ENCODE measurements at places on chromosomes 3 and 15. TPM values are rescaled to one million over a fixed set of nuclear protein-coding genes. Genes with fewer than 3 reads are reported as not detected.

DNA sequence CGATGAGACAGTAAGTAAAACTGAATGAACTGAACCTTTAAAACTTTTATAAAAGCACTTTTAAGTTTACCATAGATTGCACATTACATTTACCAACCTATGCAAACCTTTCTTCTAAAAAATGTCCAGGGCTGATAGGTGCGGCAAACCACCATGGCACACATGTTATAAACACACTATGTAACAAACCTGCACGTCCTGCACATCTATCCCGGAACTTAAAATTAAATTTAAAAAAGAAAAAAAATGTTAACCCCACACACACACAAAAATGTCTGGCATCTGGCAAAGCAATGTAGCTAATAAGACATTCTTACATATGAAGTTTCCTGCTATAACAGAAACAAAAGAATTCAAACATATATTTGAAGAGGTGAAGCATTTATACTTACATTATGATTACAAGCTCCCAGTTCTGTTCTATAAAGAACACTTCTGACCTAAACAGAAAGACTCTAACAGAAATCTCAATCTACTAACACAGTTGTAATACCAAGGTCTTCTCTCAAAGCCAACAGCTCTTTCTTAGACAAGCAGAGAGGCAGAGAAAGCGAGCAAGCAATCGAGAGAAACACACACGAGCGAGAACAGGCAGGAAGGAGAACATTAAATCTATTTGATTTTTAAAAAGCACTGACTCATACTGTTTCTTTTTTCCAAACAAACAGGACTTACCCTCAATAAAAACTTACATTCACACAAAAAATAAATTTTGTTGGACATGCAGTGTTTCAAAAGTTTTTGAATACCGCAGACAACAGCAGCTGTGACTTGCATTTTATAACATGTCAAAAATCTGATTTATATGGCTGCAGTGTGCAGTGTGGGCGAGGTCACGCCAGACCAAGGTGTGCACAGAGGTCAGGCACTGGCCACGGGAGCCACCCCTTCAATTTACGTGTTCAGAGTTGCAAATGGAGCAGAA, at the start of gene NRG4:
NRG4 (minus strand) TSS at position 798 of the 925 bp plus-strand sequence. CDS start 1,194 bp downstream, outside the sequence.
- H3K4me1 ChIP-seq, result peaks cover 4% of the 10 kb centered on the region
- H3K27ac ChIP-seq, result no peak within 1 kb of the TSS
- H3K36me3 ChIP-seq, result no peaks in the 10 kb centered on the region

MYO5C gene
- 89.2 TPM for total RNA-seq

ELL3 gene
- 14.5 TPM for total RNA-seq

LTF gene
- total RNA-seq, result 2.3 TPM

MUSTN1 gene
- total RNA-seq, result 1.2 TPM

IFT57 gene
- 115 TPM for total RNA-seq

DNA sequence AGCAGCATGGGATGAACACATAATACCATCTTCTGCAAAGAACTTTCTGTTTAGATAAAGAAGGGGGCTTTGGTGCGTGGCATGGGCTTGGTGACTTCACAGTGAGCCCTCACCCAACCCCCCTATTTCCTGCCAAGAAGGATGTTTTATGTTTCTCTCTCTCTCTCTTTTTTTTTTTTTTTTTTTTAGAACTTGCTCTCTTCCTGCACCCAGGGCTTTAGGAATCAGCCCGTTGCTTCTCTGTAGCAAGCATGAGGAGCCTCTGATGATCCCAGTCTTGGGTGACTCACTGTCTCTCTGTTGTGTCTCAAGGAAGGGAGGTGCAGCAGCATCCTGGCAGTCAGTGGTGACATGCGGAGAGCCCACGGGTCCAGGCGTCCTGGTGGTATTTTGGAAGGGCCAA, 49.1 kb downstream of the CCK start:
- no peaks in the 10 kb centered on the region for H3K4me1 ChIP-seq
- no peaks in the 10 kb centered on the region for H3K27me3 ChIP-seq
- no peak for DNase-seq
- no peak overlapping the region for H3K27ac ChIP-seq
- H3K36me3 ChIP-seq, result no peaks in the 10 kb centered on the region
- H3K4me3 ChIP-seq, result no peak overlapping the region

GRCh38 chr3:17333446-17333845, 409.0 kb downstream of the TBC1D5 start:
- no peak overlapping the region for H3K27ac ChIP-seq
- DNase-seq, result no peak
- H3K4me1 ChIP-seq, result no peaks in the 10 kb centered on the region
- H3K36me3 ChIP-seq, result no peaks in the 10 kb centered on the region
- no peak overlapping the region for H3K4me3 ChIP-seq

DNA sequence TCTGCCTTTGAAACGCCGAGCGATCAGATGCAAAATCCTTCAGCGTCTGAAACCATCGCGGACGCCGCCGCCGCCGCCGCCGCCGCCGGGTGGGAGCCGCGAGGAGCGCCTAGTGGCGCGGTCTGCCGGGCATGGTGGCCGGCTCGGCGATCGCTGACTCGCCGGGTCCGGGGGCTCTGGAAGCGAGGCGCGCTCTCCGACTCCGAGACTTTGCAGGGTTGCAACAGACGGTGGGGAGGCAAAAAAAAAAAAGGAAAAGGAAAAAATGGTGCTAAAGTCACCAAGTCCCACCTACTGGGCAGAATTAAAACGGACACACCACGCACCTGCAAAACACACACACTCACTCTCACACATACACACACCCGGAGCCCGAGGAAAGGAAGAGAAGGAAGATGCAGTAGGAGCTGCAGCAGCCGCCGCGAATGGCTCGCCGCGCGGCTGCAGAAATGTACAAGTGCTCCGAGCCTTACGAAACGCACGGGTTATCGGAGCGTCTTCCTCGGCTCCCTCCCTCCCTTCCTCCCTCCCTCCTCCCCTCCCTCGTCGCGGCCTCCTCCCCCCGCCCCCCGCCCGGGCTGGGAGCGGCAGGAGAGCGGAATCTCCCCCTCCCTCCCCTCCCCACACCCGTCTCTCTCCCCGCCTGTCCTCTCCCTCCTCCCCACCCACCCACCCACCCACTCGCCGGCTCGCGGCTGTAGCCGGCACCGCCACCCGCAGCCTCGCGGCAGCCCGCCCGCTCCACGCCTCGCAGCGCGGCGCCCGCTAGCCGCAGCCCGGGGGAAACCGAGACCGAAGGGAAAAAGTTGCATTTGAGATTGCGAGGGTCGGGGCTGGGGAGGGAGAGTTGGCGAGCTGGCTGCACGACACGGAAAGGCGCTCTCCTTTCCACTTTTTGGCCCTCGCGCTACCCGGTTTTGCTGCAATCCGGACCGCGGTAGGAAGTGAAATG, at the start of gene NTRK3:
NTRK3 (minus strand) TSS at position 461 of the 952 bp plus-strand sequence. CDS start 586 bp downstream, outside the sequence.
- H3K36me3 ChIP-seq, result no peaks in the 10 kb centered on the region
- H3K27me3 ChIP-seq, result peaks cover 44% of the 10 kb centered on the region
- no peak within 1 kb of the TSS for H3K27ac ChIP-seq
- DNase-seq, result no peak
- H3K4me1 ChIP-seq, result no peaks in the 10 kb centered on the region

- no peak overlapping the region for H3K4me3 ChIP-seq
- H3K36me3 ChIP-seq, result no peaks in the 10 kb centered on the region
- no peak for DNase-seq
- no peaks in the 10 kb centered on the region for H3K27me3 ChIP-seq
Observed at GRCh38 chr15:51375966-51376640, 34.6 kb downstream of the GLDN start.

FGD5 gene
- total RNA-seq, result 48.7 TPM

DNA sequence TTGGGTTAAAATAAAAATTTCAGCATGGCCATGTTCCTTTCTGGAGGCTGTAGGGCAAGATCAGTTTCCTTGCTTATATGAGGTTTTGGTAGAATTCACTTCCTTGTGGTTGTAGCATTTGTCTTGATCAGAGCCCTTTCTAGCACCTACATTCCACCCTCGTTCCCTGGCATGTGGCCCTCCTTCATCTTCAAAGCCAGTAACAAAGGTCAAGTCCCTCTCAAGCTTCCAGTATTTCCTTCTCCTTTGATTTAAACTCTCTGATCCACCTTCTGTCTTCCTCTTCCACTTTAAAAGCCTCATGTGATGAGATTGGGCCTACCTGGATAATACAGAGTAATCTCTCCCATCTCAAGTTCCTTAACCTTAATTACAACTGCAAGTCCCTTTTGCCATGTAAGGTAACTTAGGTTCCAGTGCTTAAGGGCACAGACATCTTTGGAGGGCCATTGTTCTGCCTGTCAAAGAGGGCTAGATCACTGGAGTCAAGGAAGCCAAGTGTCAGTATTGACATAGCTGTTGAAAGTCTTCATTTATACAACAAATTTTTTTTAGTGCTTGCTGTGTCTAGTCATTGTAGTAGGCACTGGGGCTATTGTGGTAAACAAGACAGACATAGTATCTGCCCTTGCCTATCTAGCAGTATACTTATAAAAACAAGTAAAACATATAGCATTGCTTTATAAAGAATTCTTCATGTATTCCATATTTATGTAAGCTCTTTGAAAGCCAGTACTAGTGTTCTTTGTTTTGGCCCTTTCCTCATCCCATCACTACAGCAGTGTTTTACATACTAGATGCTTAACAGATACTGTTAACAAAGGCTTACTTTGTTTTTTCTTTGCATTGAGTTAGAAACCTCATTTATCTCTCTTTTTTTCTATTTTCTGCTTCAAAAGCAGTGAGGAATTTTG, 40.7 kb downstream of the GLCE start:
- H3K36me3 ChIP-seq, result no peaks in the 10 kb centered on the region
- H3K27me3 ChIP-seq, result no peaks in the 10 kb centered on the region
- H3K4me1 ChIP-seq, result no peaks in the 10 kb centered on the region
- DNase-seq, result no peak

GRCh38 chr15:98363416-98363815, 284.9 kb upstream of the IGF1R start:
- DNase-seq, result no peak
- H3K27me3 ChIP-seq, result no peaks in the 10 kb centered on the region
- no peak overlapping the region for H3K27ac ChIP-seq
- no peaks in the 10 kb centered on the region for H3K36me3 ChIP-seq
- no peaks in the 10 kb centered on the region for H3K4me1 ChIP-seq

DNA sequence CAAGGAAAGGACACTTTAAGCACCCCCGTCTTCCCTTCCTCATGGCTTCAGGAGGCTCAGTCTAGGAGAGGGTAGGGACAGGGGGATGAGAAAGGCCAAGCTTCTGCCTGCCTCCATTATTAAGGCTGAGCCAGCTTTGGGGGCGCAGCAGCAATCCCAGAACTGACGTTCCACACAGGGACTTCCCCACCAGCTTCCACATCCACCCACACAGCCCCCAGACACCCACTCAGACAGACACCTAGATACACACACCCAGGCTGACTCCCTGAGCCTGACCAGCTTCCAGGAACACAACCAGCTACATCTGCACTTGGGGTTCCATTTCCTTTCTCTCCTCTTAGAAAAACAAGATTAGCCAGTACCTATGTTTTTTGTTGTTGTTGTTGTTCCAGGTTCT, 4.7 kb downstream of the HCN4 start:
- H3K27ac ChIP-seq, result no peak overlapping the region
- H3K27me3 ChIP-seq, result peaks cover 37% of the 10 kb centered on the region
- H3K4me1 ChIP-seq, result peaks cover 18% of the 10 kb centered on the region
- no peaks in the 10 kb centered on the region for H3K36me3 ChIP-seq
- no peak overlapping the region for H3K4me3 ChIP-seq
- no peak for DNase-seq

USP4 gene
- 57.7 TPM for total RNA-seq

DNA sequence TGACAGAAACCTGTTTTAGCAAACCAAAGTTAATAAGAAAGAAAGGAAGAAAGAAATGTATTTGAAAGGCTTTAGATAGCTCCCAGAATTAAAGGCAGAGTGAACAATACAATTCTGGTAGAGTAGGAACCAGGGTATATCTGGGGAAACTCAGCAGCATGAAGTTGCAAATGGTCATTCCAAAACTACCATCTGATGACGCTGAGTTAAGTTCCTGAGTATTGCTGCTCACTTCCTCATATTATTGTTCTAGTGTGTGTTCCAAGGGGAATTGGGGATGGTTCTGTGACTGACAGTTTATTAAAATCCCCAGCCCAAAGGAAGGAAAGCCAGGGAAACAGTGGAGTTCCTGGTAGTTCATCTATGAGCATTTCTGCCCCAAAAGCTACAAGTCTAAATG, 88.3 kb upstream of the FRMD4B start:
- DNase-seq, result no peak
- H3K4me1 ChIP-seq, result peaks cover 4% of the 10 kb centered on the region
- no peaks in the 10 kb centered on the region for H3K27me3 ChIP-seq
- no peak overlapping the region for H3K4me3 ChIP-seq

ARL14 gene
- not detected for total RNA-seq

MCTP2 gene
- 38.8 TPM for total RNA-seq

GRCh38 chr3:117434661-117435412, 725.3 kb downstream of the TUSC7 start:
- no peaks in the 10 kb centered on the region for H3K4me1 ChIP-seq
- H3K36me3 ChIP-seq, result no peaks in the 10 kb centered on the region
- H3K27me3 ChIP-seq, result no peaks in the 10 kb centered on the region
- no peak overlapping the region for H3K4me3 ChIP-seq
- H3K27ac ChIP-seq, result no peak overlapping the region

DNA sequence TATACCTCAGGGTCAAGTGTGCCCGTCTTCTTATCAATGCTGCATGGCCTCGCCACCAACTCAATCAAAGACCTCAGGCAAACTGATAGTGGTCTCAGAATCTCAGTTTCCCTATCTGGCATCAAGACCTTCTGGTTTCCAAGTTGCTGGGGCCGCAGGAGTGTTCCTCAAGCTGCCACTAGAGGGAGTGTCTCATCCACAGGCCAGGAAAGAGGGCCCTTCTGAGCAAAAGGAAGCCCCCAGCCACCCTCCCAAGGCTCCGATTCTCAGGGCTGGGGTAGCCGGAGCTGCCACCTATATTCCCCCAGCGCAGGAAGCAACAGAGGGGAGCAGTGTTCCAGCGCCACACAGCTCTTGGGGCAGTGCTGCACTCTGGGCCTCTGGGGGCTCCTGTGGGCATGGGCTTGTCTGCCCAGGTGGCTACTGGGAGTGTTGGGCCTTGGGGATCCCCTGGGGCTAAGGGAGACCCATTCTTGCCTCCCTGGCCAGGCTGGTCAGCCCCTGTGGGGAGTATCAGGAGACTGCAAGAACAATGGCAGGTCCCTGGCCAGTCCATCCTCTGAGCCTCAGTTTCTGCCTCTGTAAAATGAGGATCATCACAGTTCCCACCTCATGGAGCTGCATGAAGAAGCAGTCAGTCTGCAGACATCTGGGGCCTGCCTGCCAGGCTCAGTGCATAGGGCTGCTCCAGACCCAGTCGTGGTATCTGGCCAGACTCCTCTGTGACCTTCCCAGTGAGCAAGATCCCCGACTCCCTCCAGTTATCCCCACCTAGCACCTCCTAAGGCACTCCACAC, 23.4 kb upstream of the SEC13 start:
- no peak overlapping the region for H3K27ac ChIP-seq
- no peak overlapping the region for H3K4me3 ChIP-seq
- no peaks in the 10 kb centered on the region for H3K27me3 ChIP-seq
- H3K4me1 ChIP-seq, result no peaks in the 10 kb centered on the region
- no peaks in the 10 kb centered on the region for H3K36me3 ChIP-seq
- peak; percentile 28 for DNase-seq

DNA sequence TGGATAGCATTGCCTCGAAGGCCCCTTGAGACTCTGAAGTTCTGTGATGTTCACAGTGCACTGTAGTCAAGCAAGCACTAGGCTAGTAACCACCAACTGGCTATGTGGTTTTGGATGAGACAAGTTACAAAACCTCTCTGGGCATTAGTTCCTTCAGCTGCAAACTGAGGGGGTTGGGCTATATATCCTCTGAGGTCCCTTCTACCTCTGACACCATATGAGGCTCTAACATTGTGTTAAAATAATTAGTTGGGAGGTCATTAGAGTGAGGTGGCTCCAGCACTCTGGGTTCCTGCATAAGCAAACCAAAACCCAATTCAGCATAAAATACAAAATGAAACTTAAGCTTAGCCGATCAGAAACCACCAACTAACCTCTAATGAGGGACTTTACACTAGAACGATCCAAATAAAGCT, 209.5 kb upstream of the LRRN1 start:
- no peaks in the 10 kb centered on the region for H3K36me3 ChIP-seq
- no peaks in the 10 kb centered on the region for H3K4me1 ChIP-seq
- no peak overlapping the region for H3K27ac ChIP-seq
- H3K4me3 ChIP-seq, result no peak overlapping the region

DTX3L gene
- total RNA-seq, result 63.0 TPM
